ENCODE measurements at places on chromosomes 16 and 17. TPM values are rescaled to one million over a fixed set of nuclear protein-coding genes. Genes with fewer than 3 reads are reported as not detected.

Gene ACSM3
- 1.6 TPM for total RNA-seq

Gene SSTR5
- 1.4 TPM for total RNA-seq

Gene TAT
- total RNA-seq: not detected

Gene MTSS2
- total RNA-seq: 20.4 TPM

Gene ITGAD
- total RNA-seq: not detected

Gene KRTAP16-1
- not detected for total RNA-seq

Gene KRTAP1-1
- not detected for total RNA-seq

Gene MEOX1
- total RNA-seq: 0.54 TPM

Gene DNAI2
- total RNA-seq: not detected

Gene P4HB
- total RNA-seq: 3,459 TPM

Gene IL17C
- not detected for total RNA-seq

Gene PSMC3IP
- total RNA-seq: 1.6 TPM

Gene KRT39
- total RNA-seq: not detected

Gene SLFN13
- 1.5 TPM for total RNA-seq

Gene TOX3
- not detected for total RNA-seq
